HTR-8/SVneo (cell line): ENCODE measurements at places on chromosomes 6 and 20.

DNA sequence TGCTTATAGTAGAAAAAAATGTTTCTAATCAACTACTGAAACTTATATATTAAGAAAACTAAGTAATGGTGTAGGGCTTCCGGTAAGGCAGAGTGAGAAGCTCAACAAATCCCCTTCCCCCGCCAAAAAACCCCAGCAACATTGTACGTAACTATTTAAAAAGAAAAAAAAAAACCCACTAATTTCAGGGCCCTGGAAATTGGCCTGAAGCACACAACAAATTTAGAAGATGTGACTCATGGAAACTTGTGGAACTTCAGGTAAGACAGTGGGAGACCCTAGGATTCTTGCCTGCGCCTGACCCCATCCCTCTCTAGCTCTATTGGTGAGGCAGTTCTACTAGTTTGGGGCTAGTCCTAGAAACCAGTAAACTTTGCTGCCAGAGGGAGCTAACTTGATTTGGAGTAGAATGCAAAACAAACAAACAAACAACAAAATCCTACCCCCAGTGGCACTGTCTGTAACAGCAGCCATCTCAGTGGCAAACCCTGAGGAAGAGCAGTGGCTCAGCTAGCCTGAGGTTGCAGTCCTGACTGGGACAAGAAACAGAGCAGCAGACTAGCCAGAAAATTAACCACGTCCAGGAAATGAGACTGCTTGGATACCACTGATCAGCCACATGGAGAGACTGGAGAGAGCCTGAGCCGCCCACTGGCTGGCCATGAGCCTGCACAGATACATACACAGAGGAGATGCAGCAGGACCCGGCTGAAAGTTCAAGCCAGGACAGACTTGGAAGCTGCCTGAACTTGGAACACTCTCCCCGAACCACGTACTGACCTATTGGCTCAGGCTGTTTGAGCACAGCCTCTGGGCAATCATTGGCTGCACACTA, 135.1 kb downstream of the TBXT start:
- DNase-seq = peak; percentile 30

DNA sequence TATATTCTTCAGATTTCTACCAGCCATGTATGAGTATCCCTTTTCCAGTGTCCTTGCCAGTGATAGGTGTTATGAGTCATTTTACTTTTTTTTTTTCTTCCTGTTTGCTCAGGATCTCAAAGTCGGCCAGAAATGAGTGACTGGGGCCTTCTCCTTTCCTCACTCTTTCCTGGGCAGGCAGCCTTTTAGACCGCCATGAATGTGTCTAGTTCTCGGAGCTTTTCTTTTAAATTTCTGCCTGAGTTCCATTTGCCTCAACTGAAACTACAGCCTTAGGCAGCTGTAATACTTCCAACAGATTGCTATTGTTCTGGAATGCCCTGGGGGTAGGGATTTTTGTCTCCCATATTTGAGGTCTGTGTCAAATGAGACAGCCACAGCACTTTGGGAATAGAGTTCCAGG, 83.7 kb downstream of the STXBP5 start:
- DNase-seq = peak; percentile 24

DNA sequence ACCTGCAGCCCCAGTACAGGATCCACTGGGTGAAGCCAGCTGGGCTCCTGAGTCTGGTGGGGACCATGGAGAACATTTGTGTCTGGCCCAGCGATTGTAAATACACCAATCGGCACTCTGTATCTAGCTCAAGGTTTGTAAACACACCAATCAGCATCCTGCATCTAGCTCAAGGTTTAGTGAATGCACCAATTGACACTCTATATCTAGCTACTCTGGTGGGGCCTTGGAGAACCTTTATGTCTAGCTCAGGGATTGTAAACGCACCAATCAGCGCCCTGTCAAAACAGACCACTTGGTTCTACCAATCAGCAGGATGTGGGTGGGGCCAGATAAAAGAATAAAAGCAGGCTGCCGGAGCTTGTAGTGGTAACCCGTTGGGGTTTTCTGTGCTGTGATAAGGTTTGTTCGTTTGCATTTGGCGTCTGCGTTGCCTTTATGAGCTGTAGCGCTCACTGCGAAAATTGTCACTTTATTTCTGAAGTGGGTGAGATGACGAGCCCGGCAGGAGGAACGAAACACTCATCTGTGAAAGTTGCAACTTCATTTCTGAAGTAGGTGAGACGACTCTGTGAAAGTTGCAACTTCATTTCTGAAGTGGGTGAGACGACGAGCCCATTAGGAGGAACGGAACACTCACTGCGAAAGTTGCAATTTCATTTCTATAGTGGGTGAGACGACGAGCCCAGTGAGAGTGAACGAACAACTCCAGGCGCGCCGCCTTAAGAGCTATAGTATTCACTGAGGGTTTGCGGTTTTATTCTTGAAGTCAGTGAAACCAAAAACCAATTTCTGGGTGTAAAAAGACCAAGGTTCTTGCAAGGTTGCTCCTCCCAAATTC, 31.1 kb downstream of the SERPINB6 start:
- no peak for DNase-seq

DNA sequence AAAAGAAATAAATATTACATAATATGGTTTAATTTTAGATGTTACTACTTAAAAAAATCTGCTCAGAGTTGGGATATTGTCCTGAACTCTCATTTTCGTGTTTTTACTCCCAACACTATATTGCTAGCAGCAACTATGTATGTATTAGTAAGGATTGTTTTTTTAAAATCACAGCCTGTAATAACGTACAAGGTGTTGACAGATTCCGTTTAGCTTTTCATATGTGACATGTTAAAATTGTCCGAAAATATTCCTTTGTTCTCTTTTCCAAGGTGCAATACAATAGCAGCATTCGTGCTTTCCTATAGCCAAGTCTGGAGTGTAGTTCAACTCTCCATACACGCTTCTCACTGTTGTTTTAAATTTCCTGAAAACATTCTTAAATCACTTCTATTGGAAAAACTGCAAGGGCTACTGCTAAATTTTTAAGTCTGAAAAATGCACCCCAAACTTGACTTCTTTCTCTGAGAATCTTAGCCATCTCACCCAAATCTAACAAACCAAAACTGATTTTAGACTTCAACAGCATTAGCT, 59.0 kb upstream of the HFE start:
- DNase-seq = no peak

DNA sequence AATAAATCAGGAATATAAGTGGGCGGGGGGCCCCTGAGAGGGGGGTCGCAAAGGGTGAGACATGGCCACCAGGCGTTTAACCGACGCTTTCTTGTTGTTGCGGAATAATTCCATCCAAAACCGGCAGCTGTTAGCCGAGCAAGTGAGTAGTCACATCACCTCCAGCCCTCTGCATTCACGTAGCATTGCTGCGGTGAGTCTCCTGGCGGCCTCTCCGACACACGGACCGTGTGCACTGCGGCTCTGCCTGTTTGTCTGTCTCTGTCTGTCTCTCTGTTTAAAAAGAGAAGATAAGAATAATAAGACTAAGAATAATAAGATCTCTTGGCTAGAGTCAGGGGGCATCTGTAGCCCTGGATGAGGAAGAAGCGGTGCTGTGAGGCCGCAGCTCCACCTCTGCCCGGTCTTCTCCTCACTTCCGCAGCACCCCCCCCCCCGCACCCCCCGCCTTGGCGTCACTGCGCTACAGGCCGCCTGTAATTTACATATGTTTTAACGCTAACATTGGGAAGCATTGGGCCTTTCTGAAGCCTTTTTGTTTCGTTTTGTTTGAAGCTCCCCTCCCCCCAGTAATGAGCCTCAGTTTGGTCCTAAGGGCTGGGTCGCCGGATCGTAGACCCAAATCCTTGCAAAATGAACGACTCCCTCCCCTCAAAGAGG, 993 bp downstream of the STX16 start:
- peak; percentile 95 for DNase-seq

- no peak for DNase-seq
These were observed 4.9 kb upstream of the FAM83C start for GRCh38 chr20:35297155-35297554.

DNA sequence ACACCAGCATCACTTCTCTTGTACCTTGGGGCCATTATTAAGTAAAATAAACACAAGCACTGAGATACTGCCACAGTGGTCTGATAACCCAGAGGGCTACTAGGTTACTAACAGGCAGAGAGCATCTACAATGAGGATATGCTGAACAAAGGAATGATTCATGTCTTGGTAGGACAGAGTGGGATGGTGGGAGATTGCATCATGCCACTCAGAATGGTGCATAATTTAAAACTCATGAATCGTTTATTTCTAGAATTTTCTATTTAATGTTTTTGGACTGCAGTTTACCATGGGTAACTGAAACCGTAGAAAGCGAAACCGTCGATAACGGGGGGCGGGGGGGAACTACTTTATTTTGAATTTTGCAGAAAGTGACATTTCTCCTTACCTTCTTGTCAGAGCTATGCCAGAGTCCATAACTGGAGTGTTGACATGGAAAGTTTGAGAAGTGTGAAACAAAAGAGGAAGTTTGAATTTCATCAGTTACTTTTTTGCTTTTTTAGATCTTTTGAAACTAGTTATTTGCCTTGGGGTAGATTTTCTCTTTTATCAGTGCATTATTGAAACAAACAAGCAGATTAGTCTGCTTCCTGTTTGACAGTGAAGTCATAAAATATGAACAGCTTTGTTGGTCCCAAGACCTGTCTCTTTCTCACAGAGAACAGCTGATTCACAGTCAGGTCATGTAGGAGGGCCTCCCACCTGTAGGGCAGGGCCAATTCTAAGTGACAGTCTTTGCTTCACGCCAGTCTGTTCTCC, 124.9 kb downstream of the KLHL32 start:
- DNase-seq = no peak

- DNase-seq = no peak
These were observed 35.1 kb upstream of the RIMS1 start for GRCh38 chr6:71851214-71851613.

DNA sequence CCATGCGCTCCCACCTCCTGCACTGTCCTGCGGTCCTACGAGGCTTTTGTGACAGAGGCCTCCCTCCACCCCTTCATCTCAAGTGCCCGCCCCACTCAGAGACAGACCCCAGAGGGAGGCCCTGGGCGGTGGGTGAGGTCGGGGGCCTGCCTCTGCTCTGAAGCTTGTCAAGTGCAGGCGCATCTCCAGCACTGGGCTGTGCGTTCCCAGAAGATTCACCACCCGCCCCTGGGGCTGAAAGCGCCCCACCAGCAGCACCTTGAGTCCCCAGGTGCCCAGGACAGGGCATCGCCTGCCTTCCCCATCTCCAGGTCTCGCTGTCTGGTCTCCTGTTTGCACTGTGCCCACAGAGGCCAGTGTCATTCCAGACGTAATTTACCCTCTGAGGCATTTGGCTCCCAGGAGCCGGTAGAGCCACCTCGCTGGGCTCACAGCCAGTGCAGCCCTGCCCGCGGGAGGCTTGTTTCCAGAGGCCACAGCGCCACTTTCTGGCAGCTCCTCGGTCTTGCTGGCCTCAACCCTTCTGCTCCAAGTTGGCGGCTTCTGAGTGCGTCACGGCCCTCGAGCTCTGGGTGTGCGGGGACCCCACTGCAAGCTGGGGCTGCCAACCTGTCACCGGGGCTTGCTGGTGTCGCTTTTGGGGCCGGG, 191.1 kb downstream of the TAF4 start:
- no peak for DNase-seq

DNA sequence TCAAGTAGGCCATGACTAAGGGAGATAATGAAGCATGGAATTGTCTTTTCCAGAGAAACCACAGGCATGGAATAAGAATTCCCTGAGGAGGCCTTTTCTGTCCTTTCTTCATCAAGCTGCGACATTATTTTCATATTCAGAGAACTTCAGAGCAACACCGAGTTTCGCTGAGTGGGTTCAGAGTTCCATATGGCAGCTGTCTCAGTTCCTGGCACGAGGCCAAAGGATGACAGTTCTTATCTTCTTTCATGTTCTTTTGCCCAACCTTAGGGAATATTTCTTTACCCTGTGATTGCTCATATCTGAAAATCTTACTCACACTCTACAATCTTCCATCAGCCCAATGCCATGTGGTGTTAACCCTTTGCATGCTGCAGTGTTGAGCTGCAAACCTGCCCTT, 135.3 kb upstream of the BMP2 start:
- DNase-seq = no peak

GRCh38 chr6:141677598-141678211, 455.0 kb upstream of the GJE1 start:
- DNase-seq = no peak

GRCh38 chr6:153087436-153087835, 43.6 kb downstream of the RGS17 start:
- DNase-seq = no peak

- DNase-seq = no peak
These were observed 4.0 kb upstream of the SCUBE3 start for GRCh38 chr6:35209622-35210247.

DNA sequence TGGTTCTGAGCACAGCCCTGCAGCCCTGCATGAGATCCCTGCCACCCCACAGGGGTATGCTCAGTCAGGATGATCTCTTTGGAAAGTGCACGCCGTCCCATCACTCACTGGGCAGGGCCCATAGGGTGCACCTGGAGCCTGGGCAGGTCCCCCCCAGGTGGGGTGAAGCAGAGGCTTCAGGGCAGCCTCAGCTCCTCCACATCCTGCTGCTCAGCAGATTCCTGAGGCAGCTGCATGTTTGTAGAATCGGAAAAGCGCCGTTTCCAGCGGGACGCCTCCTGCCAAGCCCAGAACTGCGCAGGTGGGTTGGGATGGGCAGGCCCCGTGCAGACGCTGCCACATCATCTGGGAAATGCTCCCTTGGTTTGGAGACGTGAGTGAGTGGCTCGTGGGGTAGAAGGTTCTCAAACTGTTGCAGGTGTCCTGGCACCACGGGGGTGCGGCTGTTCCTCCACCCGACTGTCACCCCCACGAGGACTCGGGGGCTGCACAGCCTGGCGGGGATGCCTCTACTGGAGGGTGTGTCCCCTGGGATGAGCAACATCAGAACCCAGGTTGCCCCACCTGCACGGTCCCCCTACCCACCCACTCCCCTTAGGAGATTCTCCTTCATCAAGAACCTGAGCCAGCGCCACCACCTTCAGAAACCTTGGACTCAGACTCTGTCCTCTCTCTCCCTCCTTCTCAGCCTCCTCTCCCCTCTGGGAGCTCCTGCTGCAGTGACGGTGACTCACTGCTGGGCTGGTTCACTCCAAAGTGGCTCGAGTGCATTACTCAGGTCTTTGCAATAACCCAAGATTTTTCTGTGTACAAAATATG, 334.1 kb downstream of the TAF4 start:
- DNase-seq = peak; percentile 75

- no peak for DNase-seq
These were observed 68.9 kb downstream of the ZNF217 start for GRCh38 chr20:53524589-53525312.

DNA sequence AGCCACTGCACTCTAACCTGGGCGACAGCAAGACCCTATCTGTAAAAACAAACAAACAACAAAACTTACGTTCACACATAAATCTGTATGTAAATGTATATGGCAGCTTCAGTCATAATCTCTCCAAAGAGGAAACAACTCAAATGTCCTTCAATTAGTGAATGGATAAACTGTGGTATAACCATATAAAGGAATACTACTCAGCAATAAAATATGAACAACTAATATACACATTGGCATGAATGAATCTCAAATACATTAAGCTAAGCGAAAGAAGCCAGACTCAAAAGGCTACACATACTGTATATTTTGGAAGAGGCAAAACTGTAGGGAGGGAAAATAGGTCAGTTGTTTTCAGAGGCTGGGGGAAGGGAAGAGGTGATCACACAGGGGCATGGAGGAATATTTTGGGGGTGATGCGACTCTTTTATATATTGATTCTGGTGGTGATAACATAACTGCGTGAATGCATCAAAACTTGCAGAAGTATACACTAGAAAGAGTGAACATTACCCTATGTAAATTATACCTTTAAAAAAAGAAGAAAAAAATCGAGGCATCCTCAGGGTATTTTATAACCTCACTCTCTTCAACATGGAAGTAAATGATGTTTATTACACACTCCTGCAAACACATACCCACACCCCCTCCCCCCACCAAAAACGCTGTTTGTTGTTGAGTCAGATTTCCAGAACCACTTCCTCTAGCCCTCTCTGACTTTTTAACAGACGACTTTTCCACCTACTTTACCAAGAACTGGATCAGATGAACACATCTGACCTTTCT, 115.2 kb upstream of the RNF24 start:
- DNase-seq = no peak
